ENCODE measurements at places on chromosomes 3 and 15.

DNA sequence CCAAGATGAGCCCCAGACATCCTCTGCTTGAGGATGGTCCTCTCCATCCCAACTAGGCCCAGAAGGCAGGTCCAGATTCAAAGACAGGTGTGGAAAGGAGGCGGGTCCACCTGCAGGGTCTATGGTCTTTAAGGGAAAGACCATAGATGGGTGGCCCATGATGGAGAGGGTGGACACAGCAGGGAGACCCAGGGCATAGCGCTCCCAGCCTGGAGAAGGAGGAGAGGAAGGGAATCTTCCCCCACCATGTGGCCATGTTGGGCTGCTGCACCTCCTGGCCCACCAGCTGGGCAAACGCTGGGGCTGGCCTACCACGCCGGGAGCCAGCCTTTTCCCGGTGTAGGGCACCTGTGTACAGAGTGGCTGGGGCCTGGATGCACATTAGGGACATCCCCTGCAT, 265.2 kb upstream of the TLE3 start:
- DNase-seq, result peak; percentile 44

- no peak for DNase-seq
Measured at GRCh38 chr3:77524463-77524862, 484.6 kb downstream of the ROBO2 start.

- DNase-seq, result no peak
Measured at GRCh38 chr3:98232489-98232888, 31.6 kb upstream of the OR5H6 start.

GRCh38 chr3:187215460-187215859, 18.2 kb downstream of the RTP1 start:
- no peak for DNase-seq

DNA sequence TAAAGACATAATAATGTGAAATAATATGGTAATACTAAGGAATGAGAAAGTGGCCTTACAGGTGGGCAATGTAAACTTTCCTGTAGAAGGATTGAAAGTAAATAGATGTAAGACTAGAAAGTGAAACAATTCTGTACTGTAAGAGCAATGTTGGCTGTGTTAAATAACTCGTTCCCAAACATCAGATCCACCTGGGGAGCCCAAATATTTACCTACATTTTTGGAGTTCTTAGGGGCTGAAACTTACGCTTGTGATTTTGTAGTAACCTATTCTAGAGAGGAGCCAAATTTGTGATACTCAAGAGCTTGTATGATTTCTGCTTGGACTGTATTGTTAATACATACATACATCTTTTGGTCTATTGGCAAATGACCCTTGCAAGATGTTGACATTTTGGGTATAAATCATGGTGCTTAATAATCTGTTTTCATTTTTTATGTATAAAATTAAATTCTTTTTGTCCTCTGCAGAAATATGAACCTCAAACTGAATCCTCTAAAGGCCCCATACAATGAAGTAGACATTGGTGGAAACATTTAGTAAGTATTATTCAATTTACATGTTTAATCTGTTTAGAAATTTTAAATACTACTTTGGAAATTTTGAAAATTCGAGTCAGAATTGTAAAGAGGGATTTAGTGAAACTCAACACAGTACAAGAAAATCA, 8.5 kb upstream of the CHD2 start:
- DNase-seq, result no peak

DNA sequence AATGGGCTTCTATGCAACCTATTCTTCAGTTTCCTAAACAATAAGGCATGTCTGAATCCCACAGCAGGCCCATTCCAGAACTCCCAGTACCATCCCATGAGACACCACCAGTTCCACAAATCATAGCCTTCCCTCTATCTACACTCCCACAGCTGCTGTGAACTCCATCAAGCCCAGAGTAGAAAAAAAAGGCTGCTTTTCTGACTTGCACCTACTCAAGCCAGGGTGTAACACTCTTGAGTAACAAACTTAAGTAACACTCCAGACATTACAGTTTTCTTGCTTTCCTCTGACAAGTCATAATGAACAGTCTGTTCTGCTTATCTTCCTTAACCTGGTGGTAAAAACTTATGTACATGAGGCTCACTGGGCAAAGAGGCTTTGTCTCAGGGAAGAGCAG, 283.1 kb downstream of the NFKBIZ start:
- no peak for DNase-seq

GRCh38 chr3:83823095-83823494, 1135.7 kb upstream of the CADM2 start:
- no peak for DNase-seq

DNA sequence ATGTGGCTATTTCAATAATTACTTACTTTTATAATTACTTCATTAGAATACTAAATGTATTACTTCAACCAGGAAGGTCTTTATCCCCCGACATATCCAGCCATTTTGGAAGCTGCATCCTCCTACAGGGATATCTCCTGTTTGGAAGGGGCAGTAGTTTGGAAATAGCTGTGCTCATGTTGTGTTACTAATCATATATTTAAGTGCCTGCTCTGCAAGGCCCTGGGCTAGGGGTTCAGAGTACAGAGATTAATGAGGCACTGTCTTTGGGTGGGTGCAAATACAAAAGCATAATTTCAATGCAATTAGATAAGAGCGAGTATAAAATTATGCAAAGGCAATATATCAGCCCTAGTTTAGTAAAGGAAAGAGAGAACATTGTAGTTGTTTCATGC, 146.3 kb upstream of the RARB start:
- DNase-seq, result no peak

DNA sequence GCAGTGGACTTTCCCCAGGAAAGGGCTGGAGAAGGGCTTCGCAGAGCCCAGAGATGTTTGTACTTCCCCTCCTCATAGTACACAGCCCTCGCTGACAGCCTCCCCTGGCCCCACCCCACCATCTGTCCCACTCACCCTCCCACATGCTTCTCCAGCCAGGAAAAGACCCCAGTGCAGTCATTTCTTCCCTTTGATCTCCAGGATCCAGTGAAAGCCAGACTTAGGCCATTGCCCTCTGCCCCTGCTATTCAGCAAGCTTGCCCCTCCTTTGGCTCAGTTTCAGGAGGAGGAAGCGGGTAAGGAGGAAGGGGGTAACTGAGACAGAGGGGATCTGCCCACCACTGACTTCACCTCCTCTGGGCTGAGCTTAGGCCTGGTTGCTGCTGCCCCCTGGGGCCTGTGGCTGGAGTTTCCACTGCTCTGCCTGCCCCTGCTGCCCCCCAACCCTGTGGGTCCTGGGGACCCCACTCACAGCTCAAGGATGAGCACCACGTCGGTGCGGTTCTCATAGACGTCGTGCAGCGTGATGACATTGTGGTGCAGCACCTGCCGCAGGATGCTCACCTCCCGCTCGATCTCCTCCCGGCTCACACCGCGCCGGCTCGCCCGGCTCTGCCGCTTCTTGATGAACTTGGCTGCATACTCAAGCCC, 63.1 kb downstream of the DAPK2 start:
- no peak for DNase-seq

DNA sequence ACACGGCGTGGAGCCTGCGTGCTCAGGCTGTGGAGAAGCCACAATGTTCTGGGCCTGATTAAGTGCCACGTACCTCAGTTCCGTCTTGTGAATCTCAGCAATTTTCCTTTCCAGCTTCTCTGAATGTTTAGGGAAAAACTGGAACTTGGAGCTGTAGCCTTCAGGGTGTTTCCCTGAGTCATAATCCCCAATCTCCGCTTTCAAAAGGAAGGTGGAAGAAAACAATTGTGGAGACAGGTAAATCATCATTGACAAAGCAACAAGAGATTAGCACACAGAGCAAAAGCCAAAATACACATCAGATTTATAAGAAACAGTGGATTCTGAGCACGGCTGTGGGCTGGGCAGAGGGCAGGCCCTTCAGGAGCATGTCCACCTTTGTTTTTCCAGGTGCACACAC, 79.0 kb downstream of the WDR76 start:
- no peak for DNase-seq

DNA sequence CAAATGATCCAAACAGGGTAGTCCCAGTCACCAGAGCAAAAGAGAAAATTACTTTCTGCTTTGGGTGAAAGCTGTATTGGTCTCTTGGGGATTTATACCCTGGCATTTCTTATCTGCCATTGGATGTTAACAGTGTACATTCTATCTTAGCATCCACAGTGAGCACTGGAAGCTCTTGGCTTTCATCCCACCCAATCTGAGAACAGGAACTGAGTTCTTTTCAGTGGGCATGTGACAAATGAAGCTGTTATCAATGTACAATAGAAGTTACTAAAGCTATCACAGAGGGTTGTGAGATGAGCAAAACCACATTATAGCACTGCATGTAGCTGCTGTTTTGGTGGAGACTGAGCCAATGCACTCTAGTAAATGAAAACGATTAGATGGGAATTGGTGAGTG, 300.7 kb downstream of the TUSC7 start:
- DNase-seq, result no peak

- DNase-seq, result no peak
Measured at GRCh38 chr3:196458063-196458462, 25.8 kb upstream of the UBXN7 start.

- peak; percentile 75 for DNase-seq
Measured at GRCh38 chr15:81091889-81092558, 42.0 kb upstream of the CFAP161 start.

- no peak for DNase-seq
Measured at GRCh38 chr3:126704494-126705214, 614 bp downstream of the CHCHD6 start.

GRCh38 chr3:135226057-135226456, 431.0 kb downstream of the EPHB1 start:
- no peak for DNase-seq

GRCh38 chr3:49845694-49846093, 10.7 kb downstream of the TRAIP start:
- DNase-seq, result no peak

DNA sequence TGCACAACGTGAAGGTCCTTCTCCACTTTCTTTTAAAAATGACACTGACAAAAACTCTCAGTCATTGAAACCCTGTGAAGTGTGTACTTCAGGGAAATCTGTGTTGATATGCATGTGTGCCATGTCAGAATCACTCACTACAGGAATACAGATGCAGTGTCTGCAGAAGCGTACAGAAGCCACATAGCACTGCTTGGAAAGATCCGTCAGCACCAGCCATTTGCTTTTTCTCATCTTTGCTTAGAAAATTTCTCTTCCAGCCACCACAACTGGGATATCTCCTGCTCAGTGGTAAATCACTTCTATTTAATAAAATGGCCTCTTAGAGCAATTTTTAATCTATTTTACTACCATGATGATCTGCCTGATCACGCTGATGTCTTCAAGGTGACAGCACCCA, 91.3 kb upstream of the ARHGEF26 start:
- no peak for DNase-seq

DNA sequence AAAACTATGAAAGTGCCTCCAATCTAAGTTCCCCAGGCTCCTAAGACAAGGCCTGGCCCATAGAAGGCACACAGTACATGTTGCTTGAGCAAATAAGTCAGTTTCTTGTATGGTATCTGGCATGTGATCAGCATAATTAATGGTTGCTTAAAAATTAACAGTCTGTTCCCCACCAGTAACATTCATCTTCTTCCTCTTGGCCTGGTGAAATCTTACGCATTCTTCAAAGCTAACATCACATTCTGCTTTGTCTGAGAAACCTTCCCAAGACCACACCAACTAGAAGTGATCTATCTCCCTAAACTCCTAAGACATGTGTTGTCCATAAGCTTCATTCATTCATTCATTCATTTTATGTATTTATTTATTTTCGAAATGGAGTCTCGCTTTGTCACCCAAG, 48.1 kb downstream of the LIPC start:
- no peak for DNase-seq

DNA sequence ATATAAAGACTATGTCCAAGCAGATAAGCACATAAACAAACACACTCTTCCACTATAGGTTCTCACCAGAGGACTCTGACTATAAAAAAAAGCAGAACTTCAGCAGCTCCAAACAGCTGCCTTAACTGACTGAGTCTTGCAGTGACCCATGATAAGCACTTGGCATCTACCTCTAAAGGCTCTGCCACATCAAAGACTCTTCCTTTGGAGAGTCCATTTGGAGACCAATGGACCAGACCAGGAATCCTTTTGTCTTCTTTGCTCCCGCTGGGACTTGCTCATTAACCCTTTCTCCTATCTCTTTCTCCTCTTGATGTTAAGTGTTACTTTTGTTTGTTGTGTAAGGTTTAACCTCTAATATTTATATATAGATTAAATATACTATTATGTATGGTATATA, 424.1 kb downstream of the RSL24D1 start:
- no peak for DNase-seq

- DNase-seq, result peak; percentile 51
Measured at GRCh38 chr3:4994823-4995499, 15.7 kb downstream of the BHLHE40 start.

GRCh38 chr3:40780291-40780924, 255.6 kb downstream of the ZNF621 start:
- DNase-seq, result peak; percentile 95
